Activated CD4-positive, alpha-beta T cell treated with anti-CD3 and anti-CD28 coated beads, Interleukin-2, amount 50 U/mL, for 1 hour (primary cell): ENCODE measurements at places on chromosomes 3 and 15.

GRCh38 chr3:116033516-116033915 lies 410.2 kb downstream of the GAP43 start:
- DNase-seq: no peak

DNA sequence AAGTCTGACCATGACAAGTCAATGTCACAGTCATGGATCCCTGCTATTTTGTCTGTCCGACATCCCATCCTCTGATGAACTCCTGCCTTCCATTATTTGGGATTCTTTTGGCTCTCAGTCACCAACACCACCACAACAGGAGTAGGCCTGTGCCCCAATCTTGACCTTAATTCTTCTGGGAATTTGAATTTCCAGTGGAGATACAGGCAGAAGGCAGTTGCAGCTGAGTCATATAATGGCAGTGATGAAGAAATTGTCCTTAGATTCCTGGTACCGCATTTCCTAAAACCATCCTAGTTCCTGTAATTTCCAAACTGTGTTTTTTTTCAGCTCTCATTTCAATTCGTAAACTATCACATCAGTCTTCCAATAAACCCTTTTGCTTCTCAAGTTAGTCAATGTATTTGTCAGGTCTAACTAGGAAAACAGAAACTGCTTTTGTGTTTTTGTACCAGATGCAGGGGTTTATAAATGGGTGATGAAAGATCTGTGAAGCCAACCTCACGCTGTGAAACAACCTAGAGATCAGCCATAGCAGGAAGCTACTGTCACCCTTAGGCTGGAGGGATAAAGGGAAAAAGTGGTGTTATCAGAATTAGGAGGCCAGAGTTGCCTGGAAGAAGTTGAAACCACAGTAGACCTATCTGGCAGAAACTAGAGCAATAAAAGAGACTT lies 126.3 kb upstream of the TMEM108 start:
- DNase-seq: no peak

DNA sequence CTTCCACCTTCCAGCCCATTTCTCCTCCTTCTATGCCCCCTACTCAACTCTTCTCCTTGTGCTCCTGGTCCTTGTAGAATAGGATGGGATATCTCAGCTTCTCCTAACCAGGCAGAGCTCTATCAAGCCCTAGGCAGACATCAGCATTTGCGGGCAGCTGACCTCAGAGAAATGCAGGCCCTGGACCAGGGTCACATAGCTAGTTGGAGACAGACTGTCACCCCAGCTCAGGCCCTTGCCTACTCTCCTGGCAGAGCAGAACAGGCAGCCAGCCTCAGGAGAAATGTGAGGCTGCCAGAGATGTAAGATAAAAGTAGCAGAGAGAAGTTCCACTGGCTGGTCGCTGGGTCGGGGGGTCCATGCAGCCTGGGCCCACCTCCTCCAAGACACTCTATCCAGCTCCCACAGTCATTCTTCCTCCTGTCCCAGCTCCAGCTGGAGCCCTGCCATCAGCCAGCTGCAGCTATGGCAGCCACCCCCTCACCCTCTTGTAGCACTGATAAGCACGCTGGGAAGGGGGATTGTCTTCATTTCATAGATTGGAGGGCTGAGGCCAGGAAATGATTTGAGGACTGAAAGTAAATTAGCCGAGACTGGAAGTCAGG lies 4.0 kb downstream of the CYP8B1 start:
- DNase-seq: no peak

DNA sequence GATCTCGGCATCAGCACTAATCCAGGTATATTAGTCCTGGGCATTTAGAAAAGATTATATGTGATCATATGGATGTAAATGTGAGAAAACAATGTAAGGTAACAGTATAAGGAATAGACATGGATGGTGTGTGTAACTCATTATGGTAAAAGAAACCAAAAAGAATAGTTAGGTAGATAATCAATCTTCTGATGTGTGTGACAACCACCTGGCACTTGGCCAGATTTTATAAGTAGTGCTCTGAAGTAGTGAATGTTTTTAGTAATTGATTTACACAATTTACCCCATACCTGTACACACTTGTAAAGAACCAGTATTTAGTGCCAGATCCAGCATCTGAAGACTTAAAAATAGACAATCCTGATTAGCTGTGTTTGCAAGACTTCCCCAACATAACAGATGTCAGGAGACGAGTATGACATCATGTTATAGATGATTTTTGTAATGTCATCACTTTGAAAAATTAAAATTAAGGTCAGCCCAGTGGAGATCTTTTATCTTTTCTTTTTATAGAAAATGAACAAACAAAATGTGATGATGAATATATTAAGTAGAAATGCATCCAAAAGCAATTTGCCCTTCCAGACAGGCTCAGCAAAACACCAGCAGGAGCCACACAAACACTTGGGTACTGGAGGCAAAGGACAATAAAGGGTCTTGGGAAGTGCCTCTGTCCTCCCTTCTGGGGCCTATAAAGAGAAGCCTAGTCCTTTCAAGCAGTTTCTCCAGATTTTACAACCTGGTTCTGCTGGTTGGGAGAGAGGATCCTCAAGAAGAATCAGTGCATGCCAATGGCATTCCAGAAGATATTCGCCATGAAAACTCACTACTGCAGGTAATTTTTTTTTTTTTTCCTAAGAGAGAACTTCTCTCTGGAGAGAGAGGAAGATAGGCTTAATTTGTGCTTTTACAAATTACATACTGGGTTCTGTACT lies 140.7 kb downstream of the MECOM start:
- no peak for DNase-seq

GRCh38 chr3:29568355-29568754 lies 287.5 kb downstream of the RBMS3 start:
- no peak for DNase-seq

GRCh38 chr3:54870423-54870822 lies 57.4 kb downstream of the LRTM1 start:
- no peak for DNase-seq

DNA sequence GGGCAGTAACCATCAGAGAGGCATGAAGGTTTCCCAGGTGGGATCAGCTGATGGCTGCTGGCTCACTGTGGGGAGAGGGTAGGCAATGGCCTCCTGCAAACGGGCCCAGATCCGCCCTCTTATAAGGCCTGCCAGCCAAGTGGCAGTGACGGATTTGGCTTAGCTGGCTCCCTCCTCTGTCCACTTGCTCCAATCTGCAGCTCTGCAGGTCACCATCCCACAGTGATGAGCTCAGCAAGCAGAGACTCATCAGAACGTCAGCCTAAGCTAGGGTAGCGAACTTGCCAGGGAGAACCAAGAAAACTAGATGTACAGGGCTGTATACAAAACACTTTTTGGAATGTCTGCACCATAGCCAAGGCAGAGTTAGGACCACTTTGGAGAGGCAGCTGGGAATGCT lies 62.8 kb upstream of the DCLK3 start:
- no peak for DNase-seq

DNA sequence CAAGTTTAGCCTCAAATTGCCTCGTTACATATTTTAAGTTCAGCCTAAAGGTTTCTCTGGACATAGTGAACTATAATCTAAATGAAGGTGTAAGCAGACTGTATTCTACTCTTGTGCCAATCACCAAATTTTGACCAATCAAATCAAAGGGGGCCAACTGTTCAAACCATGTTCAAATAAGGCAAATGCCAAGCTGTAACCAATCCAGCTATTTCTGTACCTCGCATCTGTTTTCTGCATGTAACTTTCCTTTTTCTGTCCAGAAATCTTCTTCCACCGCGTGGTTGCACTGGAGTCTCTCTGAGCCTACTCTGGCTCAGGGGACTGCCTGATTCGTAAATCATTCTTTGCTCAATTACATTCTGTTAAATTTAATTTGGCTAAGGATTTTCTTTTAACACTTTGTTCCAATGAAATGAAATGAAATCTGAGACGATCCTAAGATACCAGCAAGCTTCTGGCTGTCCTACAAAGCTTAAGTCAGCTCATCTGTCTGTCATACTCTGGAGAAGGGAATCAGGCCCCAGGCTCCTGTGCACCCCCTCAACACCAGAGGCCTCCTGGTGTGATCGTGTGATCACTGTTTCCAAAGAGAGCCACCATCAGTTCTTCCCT lies 53.2 kb upstream of the ZNF148 start:
- no peak for DNase-seq

DNA sequence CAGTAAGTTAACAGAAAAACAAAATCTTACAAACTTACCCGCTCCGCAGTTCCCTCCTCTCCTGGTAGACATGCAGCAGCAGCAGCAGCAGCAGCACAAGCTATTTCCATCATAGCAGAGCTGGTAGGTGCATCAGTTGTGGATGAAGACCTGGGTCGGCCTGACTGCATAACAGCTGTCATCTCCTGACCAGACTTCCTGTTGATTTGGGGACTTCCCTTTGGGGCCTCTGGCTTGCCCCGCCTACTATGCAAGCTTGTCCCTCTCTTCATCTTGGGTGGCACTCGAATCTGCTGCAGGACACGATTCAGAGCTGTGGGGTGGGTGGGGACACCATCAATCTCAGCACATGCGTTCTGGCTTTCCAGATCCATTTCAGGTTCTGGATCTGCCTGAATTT lies 65.7 kb downstream of the TMCC1 start:
- peak; percentile 18 for DNase-seq

DNA sequence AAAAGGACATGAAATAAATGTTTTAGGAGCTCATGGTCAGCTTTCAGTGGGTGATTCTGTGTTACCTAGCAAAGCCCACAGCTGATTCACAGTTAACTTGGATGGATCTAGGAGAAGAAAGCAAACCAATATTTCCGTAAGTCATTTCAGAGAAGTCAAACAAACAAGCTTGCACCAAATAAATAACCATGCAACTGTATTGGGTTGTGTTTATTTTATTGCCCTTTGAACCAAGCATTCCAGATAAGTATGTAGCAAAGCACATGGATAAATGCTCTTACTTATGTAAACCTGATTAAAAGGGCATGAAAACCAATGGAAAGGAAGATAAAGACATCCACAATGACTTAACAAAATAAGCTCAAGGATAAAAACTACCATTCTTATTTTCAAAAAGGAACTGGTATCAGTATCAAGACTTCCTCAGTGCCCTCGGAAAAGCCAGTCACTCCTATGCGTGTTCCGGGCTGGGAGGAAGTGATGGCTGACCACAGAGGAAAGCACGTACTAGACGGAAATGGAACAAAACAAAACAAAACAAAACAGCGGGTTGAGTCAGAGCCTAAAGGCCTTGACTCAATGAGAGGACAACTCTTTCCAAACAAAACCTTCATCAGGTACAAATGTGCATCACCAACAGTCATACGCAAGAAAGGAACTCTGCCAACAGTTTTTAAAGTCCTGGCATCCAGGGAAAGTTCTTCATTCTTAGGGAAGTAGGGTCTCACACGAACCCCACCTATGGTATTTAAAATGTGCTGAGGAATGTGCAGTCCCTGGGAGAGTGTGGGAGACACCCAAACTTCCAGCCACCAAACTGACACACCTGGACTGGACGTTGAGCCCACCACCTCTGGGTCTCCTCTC lies 103.3 kb downstream of the SNRK start:
- DNase-seq: peak; percentile 66

- DNase-seq: no peak
Observed at GRCh38 chr3:146542179-146542578, 2.2 kb downstream of the PLSCR1 start.

DNA sequence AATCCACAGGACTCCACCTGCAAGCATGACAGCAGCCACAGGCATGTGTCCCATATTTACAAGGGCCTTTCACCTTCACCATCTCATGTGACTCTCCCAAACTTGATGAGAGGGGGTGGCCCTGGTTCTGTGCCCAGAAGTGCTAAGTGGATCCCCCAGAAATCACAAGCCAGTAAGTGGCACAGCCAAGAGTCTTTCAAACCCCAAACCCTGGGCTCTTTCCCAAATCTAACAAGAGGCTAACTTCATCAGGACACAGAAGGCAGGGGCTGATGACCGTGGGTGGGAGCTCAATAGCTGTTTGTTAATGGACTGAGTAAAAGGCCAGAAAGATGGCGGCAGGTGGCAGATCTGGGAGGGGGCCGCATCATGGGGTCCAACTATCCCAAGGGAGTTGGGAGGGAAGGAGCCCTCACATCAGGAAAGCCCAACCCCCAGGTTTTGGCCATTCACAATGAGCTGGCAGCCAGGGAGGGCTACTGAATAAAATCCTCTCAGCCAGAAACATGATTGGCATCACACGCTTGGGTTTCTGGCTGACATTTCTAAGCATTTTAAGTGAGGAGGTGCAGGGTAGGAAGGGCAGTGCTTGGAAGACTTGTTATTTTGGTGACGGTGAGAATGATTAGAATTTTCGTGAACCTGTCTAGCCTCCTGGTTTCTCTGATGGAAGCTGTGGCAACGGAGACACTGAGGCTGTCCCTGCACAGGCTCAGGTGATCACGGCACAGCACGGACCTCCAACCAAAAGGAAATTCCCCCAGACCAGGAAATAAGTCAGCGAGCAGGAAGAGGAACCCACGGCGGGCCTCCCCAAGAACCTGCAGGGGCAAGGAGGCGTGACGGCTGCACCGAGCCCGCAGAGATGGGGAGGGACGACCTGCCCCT lies 109.3 kb downstream of the OXNAD1 start:
- DNase-seq: no peak

- peak; percentile 91 for DNase-seq
Observed at GRCh38 chr3:41198950-41199865, at the start of gene CTNNB1. Gene CTNNB1 (plus strand): TSS chr3:41199505. CDS start chr3:41224069, 24,564 bp downstream.

GRCh38 chr15:41782371-41783282 lies 8.3 kb downstream of the MAPKBP1 start:
- no peak for DNase-seq

- DNase-seq: no peak
Observed at GRCh38 chr3:133890037-133890436, 5.6 kb downstream of the RAB6B start.

- no peak for DNase-seq
Observed at GRCh38 chr15:80929225-80929624, 60.4 kb downstream of the MESD start.

GRCh38 chr3:134009345-134010000 lies 20.3 kb downstream of the SLCO2A1 start:
- DNase-seq: no peak

GRCh38 chr3:172341482-172342059 lies 106.7 kb downstream of the GHSR start:
- DNase-seq: no peak

DNA sequence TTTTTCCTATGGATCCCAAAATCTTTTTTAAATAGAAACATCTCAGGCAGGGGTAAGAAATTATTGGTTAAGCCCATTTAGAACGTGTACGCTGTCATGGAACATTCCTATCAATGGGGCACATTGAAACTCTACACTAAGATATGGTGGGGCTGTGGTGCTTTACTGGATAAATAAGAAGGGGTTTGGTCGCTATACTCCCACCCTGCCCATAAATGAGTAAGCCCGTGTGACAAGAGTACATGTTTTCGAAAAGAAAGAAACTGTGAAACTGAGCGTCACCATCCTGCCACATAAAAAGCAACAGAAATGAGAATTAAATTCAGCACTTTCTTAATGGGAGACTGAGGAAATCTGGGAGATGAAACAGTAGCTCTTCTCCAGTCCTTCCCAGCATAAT lies 929.7 kb upstream of the CFAP20DC start:
- no peak for DNase-seq

DNA sequence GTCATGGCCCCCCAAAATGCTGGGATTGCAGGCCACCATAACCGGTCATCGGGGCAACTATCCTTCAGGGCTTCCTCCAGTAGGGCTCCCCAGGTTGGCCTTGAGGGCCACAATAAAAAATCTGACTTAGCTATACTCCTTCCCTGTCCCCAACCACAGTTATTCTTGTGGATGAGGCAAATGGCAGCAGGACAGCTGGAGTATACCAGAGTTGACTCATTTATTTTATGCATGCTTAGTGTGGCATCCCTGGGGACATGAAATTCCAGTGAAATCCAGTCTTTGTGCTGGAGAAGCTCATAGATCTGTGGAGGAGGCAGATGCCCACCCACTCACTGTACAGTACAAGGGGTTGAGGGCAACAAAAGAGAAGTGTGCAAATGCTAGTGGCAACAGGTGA lies 109.5 kb downstream of the RORA start:
- DNase-seq: no peak

GRCh38 chr3:152772674-152773225 lies 62.2 kb upstream of the P2RY1 start:
- DNase-seq: no peak
